Activated naive CD4-positive, alpha-beta T cell treated with anti-CD3 and anti-CD28 coated beads, Interleukin-2, amount 10 ng/mL, durations not matched to agents 7 days and 5 days (primary cell): ENCODE measurements at places on chromosomes 1 and 21.

DNA sequence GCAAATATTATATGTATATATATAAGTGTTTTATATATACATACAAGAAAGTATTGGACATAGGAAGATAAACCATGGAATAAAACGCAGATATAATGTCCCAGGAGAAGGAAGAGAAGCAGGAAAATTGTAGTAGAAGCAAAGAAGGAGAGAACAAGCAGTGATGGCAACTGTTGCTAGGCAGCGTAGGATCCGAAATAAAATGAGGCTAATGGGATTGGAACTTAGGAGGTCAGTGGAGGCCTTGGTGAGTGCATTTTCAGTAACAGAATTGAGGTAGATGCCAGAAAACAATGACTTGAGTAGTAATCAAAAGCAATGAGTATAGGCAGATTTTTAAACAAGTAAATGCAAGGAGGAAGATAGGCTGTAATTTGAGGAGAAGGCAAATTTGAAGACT lies 265.8 kb downstream of the LRRC7 start:
- no peaks in the 10 kb centered on the region for H3K36me3 ChIP-seq
- DNase-seq = no peak

DNA sequence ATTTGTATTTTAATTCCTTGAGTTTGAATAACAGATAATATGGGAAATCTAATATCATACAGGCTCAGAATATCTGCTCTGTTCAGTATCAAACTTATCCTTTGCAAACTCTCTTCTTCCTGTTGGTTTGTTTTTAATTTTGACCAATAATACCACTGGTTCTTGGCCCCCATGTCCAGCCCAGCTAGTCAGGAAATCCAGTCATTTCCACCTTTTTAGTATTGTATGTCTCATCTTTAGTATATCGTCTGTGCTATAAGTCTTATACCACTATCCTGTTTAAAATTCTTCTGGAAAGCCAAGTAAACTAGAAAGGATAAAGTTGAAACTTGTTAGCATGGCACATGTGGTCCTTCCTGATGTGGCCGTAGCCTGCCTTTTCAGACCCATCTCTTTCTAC lies 10.7 kb downstream of the SCCPDH start:
- H3K36me3 ChIP-seq = peaks cover 47% of the 10 kb centered on the region
- no peaks in the 10 kb centered on the region for H3K27me3 ChIP-seq
- no peak overlapping the region for H3K4me3 ChIP-seq
- no peak overlapping the region for H3K27ac ChIP-seq

DNA sequence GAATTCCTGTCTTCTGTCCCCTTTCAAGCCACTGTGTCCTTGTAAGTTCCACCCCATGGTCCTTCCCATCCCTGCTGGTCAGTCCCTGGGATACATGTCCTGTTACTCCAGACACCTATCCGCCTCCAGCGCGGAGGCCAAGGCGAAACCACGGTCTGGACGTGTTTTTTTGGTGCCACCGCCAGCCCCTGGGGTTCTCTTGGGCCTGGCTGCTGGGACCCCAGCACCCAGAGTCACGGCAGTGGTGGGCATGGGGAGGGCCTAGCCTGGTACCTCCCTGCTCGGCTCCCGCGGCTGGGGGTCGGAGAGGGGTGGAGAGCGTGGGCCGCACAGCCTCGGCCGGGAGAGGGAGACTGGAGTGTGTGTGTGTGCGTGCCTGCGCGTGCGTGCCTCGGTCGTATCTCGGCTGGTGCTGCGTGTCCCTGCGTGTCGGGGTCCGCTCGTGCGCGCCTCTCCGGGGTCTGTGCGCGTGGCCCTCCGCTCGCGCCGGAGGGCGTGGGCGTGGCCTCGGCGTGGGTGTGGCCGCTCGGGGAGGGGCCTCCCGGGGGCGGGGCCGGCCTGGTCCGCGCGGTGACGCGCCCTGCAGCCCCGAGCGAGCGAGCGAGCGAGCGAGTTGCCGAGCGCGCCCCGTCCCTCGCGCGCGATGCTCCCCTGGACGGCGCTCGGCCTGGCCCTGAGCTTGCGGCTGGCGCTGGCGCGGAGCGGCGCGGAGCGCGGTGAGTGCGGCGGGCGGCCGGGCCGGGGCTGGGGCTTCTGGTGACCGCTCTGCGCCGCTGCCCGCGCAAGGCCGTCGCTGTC lies at the start of gene VWA1:
TSS of gene VWA1 (plus strand) at position 585 of the 798 bp plus-strand sequence. CDS start at position 644, 59 bp downstream.
- H3K4me1 ChIP-seq = peaks cover 9% of the 10 kb centered on the region
- H3K27me3 ChIP-seq = peaks cover 84% of the 10 kb centered on the region
- H3K36me3 ChIP-seq = no peaks in the 10 kb centered on the region
- no peak within 1 kb of the TSS for H3K27ac ChIP-seq

DNA sequence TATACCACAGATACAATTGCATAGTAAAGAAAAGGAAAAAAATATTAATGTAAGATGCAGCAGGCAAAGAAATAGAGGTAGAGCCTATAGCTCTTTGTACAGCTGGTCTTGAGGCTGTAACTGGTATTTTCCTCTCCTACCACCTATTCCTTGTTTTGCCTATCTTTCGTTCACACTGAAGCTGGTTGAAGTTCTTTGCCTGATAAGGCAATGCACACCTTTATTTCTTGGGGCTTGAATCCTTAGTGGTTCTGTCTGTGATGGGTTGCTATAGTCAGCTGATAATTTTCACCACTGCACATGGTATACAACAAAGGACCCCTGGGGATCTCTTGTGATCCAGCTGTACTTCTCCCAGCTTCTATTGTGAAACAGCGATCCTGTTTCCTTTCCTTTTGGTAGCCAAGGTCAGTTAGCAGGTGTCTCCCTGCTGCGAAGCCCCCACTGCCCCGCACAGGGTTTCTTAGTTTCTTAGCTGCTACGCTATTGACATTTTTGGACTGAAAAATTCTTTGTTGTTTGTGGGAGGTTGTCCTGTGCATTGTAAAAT lies 9.9 kb upstream of the TSNAX start:
- H3K4me1 ChIP-seq = no peaks in the 10 kb centered on the region
- no peak overlapping the region for H3K4me3 ChIP-seq
- DNase-seq = no peak
- no peaks in the 10 kb centered on the region for H3K36me3 ChIP-seq
- H3K27me3 ChIP-seq = peaks cover 8% of the 10 kb centered on the region

- no peak overlapping the region for H3K27ac ChIP-seq
- no peak overlapping the region for H3K4me3 ChIP-seq
- no peak for DNase-seq
- no peaks in the 10 kb centered on the region for H3K4me1 ChIP-seq
- no peaks in the 10 kb centered on the region for H3K36me3 ChIP-seq
Measured at GRCh38 chr21:16942703-16943102, 570.1 kb upstream of the CXADR start.
